ENCODE measurements at places on chromosomes 1 and 21.
A peak's percentile ranks its signal among the peaks of the same experiment; 100 is the strongest.

GRCh38 chr1:224450561-224451350, 16.2 kb upstream of the WDR26 start:
- DNase-seq: no peak

DNA sequence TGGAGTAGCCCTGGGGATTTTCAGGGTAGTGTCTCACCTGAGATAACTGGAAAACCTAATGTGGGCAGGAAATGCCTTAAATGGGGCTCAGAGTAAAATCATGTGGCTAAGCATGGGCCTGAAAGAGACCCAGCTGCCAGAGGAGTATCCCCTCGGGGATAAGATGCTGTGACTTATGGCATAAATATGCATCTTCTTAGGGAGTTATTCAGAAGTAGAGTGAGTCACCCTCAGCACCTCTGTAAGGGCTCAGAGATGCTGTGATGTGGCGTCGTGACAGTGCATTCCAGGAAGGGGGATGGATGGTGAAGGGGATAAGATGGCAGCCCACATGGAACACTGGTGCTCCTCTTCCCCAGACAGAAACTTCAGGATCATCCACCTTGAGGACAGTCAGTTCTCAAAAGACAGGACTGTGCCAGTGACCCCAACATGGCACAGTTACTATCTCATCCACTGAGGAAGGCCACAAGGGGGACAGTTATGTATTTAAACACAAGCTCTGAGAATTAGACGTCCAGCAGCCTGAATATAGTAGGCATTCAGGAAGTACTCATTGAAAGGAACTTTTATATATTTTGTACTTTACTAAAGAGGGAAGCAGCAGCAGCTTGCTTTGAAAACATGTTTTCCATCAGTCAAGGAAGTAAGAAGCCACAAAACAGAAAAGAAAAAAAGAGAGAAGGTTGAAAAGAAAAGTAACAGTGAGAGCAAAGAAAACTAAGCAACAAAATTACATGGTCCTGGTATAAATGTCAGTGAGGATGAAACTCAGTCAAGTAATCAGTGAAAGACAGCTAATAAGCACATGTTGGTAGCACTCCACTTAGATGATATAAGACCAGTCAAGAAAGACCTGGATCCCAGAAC, 8.3 kb downstream of the IL24 start:
- peak; percentile 86 for DNase-seq

DNA sequence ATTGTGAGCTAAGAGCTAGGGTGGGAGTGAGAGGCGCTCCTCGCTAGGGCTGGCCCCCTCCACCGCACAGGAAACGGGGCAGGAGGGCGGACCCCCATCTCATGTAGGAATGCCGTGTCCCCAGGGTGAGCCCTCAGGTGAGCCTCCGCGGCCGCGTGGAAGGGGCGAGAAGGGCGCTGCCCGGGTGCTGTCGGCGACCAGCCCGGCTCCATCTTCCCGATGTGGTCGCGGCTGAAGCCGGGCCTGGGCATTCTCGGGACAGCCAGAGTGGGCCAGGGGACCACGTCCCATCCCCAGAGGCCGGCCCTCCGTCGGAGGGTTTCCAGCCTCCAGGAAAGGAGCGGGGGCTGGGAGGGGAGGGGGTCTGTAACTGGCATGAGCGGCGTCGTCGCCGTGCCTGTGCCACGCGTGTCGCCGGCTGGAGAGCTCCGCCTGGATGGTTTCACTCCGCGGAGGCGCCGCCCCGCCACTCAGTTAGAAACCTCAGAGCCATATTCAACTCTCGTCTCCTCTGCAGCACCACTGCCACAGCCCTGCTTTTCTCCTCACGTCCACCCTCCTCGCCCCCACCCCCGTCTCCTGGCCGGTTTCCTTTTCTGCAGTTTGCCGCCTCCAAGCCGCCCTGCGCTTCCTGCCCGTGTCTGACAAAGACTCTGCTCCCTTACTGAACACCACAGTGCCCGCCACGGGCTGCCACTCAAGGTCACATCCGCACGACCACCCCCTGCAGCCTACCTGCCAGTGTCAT, at the start of gene TMEM269:
TMEM269 (plus strand) TSS at position 46 of the 748 bp plus-strand sequence. CDS start 4,903 bp downstream, outside the sequence.
- DNase-seq: no peak

- DNase-seq: peak; percentile 37
Measured at GRCh38 chr21:46038871-46039397, 57.4 kb downstream of the COL6A1 start.

GRCh38 chr1:13823936-13824335, 123.9 kb downstream of the PRDM2 start:
- no peak for DNase-seq
